H1 (cell line): ENCODE measurements at places on chromosomes 1 and 21. TPM values are rescaled to one million over a fixed set of nuclear protein-coding genes. Genes with fewer than 3 reads are reported as not detected.

Gene LORICRIN
- not detected in 2 replicates for total RNA-seq

Gene FMO5
- total RNA-seq: 0.34 TPM in 2 replicates

Gene C8A
- total RNA-seq: not detected in 2 replicates

Gene TESK2
- 10.9 and 12.6 TPM in 2 replicates for total RNA-seq

GRCh38 chr1:191739544-191739943 is 418.7 kb upstream of the RGS18 start:
- DNase-seq: no peak

DNA sequence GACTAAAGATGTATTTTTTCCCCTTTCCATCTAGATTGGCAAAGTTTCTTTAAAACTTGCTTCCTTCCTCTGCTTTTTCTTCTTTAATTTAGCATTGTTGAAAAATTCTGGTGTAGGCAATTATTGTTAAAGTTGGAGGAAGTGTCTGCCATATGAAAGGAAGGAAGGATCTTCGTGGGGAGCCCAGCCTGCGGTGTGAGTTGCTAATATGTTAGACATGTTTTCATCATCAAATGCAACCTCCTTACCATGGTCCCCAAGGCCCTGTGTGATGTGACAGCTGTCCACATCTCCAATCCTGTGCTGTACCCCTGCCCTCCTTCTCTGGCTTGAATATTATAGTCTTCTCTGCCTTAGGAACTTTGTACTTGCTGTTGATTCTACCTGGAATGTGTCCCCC is 81.0 kb upstream of the ZBTB18 start:
- peak; percentile 27 for DNase-seq

GRCh38 chr21:22019766-22020165 is 1021.6 kb downstream of the NCAM2 start:
- DNase-seq: no peak

Gene TCP10L
- 0.71 and 0.99 TPM in 2 replicates for total RNA-seq

Gene SLC2A5
- total RNA-seq: not detected in 2 replicates

- DNase-seq: no peak
Measured at GRCh38 chr1:160626509-160627342, 20.1 kb downstream of the SLAMF1 start.

Gene PAQR6
- total RNA-seq: 7.1 and 7.2 TPM in 2 replicates
